ENCODE measurements at places on chromosomes 11 and 22.

DNA sequence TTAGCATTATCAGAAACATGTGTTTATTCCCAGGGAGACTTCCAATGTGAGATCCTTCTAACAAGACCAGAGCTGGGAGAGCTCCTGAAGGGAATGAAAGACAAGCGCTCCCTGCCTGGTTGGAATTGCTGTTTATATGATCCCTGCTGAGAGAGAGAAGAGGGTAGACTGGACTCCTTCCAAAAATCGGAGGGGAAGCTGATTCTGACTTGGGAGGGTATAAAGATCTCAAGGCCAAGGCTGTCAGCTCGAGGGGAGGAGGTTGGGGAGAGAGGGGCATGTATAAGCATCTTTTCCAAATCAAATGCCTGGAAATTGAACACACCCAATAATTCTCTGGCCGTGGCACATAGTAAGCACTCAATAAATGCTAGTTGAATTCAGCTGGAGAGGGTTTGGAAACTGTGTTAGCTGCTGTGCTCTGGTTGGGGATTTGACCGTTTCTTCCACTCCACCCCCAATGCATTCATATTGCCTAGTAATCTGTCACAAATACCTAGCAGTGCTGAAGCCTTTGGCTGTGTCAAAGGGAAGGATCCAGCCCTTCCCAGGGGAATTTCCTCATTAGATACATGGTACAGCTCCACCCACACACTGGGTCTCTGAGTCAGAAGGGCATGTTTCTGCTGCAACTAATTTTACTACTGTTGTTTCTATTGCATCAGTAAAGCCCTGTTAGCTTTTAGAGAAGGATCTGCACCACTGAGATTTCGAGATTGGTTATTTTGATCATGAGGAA, 61.5 kb downstream of the CACNG2 start:
- DNase-seq = no peak

- DNase-seq = no peak
Observed at GRCh38 chr11:75565916-75566762, 4.1 kb downstream of the SERPINH1 start.

- DNase-seq = no peak
Observed at GRCh38 chr22:44920183-44920582, 89.6 kb downstream of the PHF21B start.

- DNase-seq = no peak
Observed at GRCh38 chr11:43905813-43906241, 25.2 kb downstream of the ALKBH3 start.

GRCh38 chr11:68968306-68969250, 12.2 kb downstream of the MRGPRD start:
- no peak for DNase-seq

GRCh38 chr22:35978889-35979288, 49.7 kb downstream of the RBFOX2 start:
- no peak for DNase-seq

DNA sequence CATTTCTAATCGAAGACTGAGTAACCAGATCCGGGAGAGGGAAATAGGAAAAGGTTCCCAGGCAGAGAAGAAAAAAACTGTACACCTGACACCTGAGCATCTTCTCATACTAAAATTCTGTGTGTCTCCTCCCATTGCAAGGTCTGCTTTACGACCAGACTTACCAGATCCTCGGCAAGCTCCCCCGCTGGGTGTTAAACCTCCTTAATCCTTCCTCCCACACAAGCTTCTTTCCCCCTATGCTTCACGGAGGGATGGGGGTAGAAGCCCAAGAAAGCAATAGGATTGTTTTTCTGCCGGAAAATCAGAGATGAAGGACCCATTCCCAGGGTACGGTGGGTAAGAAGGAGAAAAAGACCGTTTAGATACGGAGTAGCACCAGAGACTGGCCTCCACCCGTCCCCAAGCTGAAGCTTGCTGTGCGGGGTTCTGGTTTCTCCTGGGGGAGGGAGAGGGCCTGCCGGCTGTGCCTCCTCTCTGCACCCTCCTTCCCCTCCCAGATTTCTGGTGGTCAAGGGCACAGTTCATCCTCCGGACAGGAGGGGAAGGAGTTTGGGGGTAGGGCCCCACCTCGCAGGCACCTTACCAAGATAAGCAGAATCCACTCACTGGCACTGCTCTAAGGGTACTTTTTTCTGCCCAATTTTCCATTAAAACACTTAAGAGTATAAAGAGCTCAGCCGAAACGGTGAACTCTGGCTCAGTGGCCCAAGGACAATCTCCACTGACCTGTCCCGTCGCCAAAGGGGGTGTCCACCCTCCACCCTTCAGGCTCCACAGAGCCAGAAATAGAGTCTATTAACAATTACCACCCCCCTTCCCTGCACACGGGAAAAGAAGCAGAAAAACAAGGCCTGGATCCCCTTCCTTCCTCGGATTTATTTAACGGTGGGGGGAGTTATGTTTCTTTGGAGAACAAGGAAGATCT, 1.2 kb downstream of the TOB2 start:
- peak; percentile 62 for DNase-seq

GRCh38 chr11:35239471-35240075, 100.6 kb downstream of the CD44 start:
- DNase-seq = no peak

DNA sequence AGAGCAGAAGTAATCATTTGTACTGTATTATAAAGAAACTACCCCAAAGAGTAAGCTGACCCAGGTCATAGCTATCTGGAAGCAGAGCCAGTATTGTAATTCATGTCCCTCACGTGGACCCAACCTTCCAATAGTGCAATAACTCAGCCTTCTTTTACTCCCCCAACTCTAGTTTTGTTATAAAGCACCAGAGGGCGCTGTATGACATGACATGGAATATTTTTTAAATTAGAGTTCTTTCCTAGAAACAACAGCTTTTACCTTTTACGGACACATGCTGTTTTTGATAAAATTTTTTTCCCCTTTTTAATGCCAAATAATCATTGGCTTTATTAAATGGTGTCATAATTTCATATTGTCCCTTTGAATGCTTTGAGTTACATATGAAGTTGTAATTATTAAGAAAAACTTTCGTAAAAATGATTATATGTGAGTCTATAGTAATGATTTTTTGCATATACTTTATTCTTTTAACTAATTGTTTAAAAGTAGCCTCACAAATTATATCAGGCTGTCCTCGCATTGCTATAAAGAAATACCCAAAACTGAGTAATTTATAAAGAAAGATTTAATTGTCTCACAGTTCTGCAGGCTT, 76.9 kb downstream of the DKK3 start:
- DNase-seq = no peak

- DNase-seq = no peak
Observed at GRCh38 chr11:17496406-17496805, 19.8 kb upstream of the ABCC8 start.

Measured in left ventricle myocardium superior (tissue), 1 donor.